NCI-H1417 treated with DMSO at 0.1 percent for 48 hours (cell line): ENCODE measurements at places on chromosomes 1 and 21.

DNA sequence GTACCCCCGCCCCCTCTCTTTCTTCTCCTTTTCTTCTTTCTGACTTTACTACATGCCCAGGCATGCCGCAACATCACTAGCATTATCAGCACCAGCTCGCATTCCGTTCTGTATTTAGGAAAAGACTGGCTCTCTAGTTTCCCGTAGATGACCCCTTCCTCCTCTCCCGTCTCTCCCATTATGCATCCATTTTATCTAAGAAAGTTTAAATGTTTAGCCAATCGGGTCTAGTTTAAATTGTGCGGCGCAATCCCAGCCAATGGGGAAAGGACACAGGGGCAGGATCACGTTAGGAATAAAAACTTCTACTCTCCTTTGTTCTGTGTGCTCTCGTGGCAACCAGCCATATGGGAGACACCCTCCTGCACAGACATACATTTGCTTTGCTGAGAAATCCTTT is 2.3 kb upstream of the KRTAP10-7 start:
- DNase-seq = no peak

DNA sequence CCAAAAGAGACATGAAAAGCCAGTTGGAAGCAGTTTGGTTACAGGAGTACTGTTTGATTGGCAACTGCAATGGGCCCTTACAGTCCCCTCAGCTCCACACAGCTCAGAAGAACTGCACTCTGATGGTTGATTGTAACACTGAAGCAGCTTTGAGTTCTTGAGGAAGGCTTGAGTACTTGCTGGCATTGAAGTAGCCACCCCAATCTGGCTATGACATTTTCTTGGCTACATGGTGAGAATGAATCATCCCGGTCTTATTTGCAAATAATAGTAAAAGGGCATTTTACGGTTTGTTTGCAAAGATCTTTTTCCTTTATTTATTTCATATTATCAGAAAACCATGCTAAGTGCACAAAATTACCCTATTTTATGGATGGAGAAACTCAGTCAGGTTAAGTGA is 159.7 kb upstream of the BEND5 start:
- DNase-seq = no peak

DNA sequence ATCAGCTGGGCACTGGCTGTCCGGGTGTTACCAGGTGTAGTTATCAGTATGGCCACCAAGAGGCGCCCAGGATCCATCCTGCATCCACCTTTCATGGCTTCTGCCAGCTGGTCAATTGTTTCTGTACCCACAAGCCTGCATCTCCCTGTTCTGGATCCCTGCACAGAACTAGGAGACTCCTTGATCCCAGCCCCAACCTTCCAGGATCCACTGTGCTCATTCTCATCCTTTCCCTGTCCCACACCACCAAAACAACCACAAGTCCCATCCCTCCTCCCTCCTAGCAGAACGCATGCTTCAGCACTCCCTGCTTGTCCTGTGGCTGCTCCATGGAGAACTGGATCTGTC is 27.2 kb upstream of the FOXE3 start:
- no peak for DNase-seq

GRCh38 chr1:68361346-68361910 is 88.3 kb downstream of the RPE65 start:
- no peak for DNase-seq

DNA sequence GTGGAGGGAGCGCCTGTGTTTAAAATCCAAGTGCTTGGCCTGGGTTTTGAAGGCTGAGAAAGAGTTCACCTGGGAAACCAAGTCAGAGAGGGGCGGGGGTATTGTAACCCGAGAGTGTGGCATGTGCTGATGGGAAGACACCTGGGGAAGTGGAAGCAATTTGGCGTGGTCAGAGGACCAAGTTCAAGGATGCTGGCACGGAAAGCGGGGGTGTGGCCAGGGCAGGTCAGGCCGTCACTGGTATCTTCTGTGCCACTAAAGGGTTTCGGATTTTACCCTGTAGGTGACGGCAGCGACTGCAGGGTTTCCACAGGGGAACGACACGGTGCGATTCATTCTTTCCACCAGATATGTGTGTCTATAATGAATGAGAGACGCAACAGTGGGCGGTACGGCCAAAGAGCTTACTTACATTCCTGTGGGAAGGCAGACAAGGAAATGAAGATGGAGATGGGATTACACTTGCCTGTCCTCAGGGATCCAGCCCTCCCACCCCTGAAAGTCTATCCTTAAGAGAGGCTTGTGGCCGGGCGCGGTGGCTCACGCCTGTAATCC is 31.3 kb downstream of the CA6 start:
- DNase-seq = no peak

GRCh38 chr1:16080422-16081150 is 7.1 kb upstream of the FAM131C start:
- no peak for DNase-seq

DNA sequence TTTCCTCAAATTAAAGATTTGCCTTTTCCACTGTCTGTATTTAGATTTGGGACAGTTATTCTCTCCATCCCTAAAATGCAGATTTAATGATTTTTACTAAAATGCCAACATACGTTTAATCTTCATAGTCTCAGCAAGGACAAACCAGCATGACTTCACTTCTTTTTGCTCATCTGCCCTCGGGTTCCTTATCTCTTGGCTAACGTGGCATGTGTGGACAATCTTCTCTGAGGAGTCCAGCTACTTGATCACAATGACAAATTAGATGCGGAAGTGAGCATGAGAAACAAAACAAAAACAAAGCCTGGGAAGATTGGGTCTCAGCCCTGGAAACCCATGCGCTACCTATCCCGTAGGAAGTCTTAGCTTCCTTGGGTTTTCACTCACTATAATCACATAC is 1.0 kb downstream of the MRAP start:
- no peak for DNase-seq

GRCh38 chr1:7403265-7404045 is 367.6 kb upstream of the VAMP3 start:
- no peak for DNase-seq

- DNase-seq = no peak
These were observed 9.8 kb upstream of the IFNAR2 start for GRCh38 chr21:33219954-33220353.

DNA sequence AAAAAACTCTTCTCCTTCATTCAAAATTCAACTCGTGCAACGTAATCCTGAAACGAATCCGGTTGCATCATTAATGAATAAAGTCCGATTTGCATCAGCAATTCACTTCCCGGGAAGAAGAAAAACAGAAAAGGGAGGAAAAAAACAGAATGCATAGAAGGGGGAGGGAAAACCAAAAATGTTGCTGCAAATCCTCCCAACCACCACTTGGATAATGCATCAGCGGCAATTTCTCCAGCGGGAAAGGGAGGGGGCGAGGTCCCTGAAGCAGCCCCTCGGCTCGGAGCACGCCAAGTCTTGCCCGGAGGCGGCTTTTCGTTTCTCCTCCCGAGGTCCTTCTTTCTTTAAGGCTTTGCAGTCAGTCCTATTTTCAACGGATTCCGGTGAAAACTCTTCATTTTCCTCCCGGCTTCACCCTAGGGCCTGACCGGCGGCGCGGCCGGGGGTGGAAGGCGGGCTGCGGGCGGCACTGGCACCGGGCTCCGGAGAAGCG is 723 bp downstream of the CDC42BPA start:
- DNase-seq = no peak

GRCh38 chr1:160625725-160626498 is 20.9 kb downstream of the SLAMF1 start:
- no peak for DNase-seq

DNA sequence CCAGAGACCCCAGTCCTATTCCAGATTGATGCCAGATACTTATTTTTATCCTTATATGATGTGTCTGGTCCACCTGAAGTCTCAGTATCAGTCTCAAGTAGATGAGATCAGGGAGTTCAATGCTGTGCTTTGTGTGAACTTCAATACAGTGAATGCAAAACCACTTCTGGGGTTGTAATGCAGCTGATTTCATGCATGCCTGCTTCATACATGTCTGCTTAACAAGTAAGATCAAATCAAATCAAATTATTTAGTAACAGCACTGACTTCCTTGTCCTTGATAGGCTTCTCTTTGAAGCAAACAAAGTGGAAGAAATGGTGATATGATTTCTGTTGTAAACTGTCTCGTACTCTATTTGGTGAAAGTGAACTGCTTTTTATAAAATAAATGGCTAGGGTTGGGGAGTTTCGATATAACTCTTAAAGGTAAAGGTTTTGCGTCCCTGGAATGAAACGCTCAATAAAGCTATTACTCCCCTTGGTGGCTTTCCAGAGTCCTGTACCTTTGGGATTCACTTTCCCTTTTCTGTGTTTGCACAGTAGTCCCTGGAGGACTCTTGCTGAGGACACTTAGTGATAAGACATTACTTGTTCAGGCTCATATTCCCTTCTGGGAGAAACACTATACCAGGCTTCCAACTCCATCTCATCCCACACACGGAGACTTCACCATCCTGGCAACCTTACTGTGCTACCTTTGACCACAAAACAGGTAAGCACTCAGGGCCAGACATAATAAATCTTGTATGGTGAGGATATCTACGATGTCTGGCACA is 59.3 kb downstream of the FH start:
- no peak for DNase-seq

- no peak for DNase-seq
These were observed 77.1 kb upstream of the HOOK1 start for GRCh38 chr1:59737638-59738037.

DNA sequence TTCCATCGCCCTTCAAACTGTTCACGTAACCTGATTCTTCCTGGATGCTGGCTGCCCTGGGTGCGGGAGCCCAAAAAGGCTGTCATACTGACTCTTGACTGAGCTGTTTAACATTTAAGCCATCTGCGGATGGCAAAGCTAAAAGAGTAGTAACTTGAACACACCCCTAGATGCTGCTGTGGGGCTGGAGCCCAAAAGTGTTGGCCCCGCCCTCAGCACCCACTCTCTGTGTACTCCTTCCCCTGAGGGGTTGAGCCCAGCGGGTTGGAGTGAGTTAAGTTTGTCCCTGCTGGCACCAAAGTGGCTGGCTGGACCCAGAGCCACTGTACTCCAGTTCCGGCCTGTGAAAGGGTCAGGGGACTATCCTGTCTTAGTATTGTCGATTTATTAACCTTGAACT is 640.6 kb downstream of the PTPRU start:
- no peak for DNase-seq

GRCh38 chr1:157956732-157957131 is 36.7 kb upstream of the KIRREL1 start:
- no peak for DNase-seq

DNA sequence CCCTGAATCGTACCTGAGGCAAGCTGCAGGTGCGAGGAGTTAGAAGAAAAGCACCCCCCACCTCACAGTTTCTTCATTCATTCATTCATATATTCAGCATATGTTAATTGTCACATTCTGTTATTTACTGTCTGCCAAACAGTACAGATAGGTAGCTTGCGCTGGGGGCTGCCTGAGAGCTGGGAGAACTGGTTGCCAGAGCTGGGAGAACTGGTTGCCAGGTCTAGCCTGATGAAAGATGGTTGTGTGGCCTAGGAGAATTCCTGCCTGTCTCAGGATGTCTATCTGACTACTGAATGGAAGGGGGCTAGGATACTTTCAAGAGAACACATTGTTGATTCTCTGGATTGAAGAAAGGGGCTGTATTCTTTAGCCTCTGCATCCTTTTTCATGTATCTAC is 225.9 kb upstream of the POU3F1 start:
- no peak for DNase-seq

GRCh38 chr1:5349526-5349925 is 642.7 kb downstream of the NPHP4 start:
- no peak for DNase-seq

DNA sequence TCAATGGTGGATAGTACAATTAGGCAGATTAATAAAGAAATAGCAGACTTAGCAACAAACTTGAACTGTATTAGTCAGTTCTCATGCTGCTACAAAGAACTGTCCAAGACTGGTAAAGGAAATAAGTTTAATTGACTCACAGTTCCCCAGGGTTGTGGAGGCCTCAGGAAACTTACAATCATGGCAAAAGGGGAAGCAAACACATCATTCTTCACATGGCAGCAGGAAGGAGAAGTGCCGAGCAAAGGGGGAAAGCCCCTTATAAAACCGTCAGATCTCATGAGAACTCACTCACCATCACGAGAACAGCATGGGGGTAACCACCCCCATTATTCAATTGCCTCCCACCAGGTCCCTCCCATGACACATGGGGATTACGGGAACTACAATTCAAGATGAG is 27.1 kb upstream of the PDE4B start:
- no peak for DNase-seq

- no peak for DNase-seq
These were observed 40.8 kb downstream of the TCEANC2 start for GRCh38 chr1:54094001-54094729.

GRCh38 chr21:33025106-33025488 is 638 bp upstream of the OLIG2 start:
- no peak for DNase-seq

DNA sequence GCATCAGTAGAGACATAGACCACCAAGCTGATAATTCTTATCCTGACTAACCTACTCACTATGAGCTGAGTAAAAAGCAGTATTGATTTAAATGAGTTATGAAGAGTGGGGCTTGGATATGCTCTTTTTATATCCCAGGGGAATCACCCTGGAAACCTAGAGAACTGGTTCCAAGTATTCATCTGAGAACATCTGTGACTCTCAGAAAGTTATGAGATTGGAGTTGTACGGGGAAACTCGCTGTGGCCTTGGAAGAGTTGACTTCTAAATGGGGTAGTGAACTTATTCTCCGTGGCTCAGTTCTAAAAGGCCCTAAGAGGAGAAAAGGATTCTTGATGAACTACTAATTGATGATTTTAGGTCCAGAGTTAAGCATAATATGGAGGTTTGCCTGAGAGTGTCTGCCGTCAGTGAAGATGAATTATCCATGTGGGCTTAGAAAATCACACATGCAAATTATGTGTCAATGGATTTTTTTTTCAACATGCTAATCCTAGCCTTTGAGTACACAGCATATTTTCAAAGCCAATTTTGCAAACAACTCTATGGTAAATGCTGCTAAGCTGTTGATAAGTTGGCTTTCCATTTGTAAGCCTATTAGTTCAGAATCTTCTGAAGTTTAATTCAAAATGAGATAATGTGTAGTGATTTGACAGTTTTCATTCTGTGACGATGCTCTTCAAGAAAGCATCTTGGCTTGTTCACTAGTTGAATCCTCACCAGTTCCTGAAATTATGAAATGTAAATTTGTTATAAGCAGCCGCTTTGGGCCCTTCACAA is 122.7 kb downstream of the FGGY start:
- no peak for DNase-seq

- DNase-seq = no peak
These were observed 38.8 kb downstream of the ACOT7 start for GRCh38 chr1:6354659-6355317.

DNA sequence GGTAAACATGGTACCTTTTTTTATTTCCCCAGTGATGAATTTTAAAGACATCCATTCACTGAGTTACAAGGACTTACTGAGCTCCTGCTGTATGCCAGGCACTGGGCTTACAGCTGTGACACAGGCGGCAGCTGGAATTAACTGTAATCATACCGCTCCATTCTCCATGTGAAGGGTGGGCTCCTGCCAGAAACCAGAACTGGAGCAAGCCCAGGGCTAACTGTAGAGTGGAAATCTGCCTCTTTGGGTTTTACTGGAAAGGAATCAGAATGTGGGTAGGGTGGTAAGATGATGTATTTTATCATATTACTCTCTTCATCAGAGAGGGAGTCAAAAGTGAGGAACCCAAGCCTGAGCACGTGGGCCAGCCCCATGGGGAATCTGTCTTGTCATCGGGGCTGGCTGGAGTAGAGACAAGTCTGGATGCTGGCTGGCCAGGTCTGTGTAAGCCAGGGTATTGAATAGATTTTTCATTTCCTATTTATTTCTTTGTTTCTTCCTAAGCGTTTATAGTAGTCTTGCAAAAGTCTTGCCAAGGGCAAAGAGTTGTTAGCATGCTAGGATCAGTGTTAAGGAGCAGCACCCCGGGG is 21.5 kb downstream of the FGGY start:
- no peak for DNase-seq
